Kidney (tissue), 22 donors: ENCODE measurements at places on chromosomes 2 and 18. TPM values are rescaled to one million over a fixed set of nuclear protein-coding genes. Genes with fewer than 3 reads are reported as not detected.

PLGLB1 gene
- 3.3 TPM for polyA plus RNA-seq

CCL20 gene
- 2.5 TPM for polyA plus RNA-seq

EN1 gene
- polyA plus RNA-seq, result not detected

C2orf49 gene
- polyA plus RNA-seq, result 6.8 TPM

NRP2 gene
- 2.3 TPM for polyA plus RNA-seq

RAB17 gene
- 151 TPM for polyA plus RNA-seq

DNA sequence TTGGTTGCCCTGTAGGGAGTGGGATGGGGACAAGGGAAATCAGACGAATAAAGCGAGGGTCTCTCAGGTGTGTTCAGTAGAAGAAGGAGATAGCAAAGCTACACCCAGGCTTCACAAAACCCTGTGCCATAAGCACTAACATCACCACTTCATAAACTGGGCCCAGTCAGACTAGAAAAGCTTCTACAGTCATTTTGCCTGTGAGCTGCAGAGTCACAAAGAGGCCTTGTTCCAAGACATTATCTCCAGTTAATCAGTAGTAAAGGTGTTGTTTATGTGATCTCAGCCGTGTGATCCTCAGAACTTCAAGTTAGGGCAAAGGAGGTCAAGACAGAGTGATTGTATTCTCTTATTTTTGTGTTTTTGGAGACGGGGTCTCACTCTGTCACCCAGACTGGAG, 148.0 kb downstream of the GALR1 start:
- no peak for DNase-seq

GRCh38 chr2:23556929-23557328, 171.9 kb downstream of the KLHL29 start:
- DNase-seq, result no peak

DNA sequence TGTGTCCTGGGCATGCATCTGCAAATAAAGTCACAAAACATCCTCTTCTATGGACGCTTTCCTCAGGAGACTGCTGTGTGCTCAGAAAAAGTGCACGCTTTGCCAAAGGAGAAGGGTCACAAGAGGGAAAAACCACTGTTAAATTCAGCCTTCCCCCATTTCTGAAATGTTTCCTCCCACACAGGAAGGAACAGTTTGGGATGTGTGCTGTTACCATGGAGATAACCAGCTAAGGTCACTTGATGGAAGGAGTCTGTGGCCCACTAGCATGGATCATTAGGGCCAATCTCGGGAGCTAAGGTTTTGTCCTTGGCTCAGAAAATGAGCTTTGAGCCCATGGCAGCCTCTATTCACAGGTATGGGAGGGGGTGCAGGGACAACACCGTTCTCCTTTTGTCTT, 5.6 kb downstream of the KCNE4 start:
- DNase-seq, result no peak

DNA sequence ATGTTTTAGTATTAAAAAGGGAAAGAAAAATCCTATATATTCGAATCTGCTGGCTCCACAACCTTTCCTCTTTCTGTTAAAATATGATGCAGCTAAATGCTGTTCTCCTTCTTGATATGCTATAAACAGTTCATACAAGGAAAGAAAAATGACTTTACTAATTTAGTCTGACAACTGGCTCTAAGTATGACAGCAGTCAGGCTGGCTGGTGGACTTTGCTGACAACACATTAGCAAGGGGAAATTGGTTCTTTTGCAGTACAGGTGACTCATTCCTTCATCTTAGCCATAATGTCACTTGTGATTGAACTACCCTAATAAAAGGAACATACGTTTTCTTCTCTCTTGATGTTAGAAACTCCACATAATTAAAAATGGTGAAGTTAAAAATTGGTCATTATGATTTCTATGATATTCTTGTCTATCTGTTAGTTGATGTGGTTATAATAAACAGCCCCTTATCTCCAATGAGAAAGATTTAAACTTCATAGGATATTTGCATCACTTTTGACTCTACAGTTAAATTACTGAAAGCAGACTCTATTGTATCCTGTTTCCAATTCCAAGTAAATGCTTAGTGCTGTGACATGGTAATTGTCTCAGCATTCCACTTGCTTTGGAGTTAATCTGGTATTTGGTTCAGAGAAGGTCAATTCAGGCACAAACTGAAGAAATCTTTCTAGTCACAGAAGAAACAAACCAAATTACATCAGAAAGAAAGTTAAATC, 315.3 kb upstream of the GULP1 start:
- no peak for DNase-seq

DNA sequence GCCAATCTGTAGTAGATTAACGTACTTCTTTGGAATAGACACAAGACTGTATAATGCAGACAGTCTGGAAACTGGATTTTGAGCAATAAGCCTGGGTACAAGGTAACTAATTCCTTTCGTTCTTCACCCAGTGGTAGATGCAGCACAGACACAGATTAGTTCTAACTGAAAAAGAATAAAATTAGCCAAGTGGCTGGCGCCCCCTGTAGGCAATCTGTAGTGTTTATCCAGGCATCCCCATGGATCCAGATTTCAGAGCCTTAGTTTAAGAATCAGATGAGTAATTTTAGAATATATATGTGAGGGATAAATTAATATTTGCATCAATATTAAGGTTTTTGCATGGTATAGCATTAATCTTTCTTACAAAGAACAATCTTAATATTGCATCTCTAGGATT, 563.9 kb downstream of the DCC start:
- no peak for DNase-seq

- DNase-seq, result no peak
Observed at GRCh38 chr18:389658-390357, 110.7 kb downstream of the COLEC12 start.

GRCh38 chr18:3444954-3445353, 5.0 kb upstream of the TGIF1 start:
- DNase-seq, result no peak

- no peak for DNase-seq
Observed at GRCh38 chr2:239724194-239724849, 300.8 kb downstream of the NDUFA10 start.

GRCh38 chr2:47675196-47675825, 107.6 kb upstream of the MSH6 start:
- DNase-seq, result no peak

- no peak for DNase-seq
Observed at GRCh38 chr2:62974999-62975398, 75.6 kb upstream of the OTX1 start.
